Stimulated activated CD4-positive, alpha-beta T cell treated with anti-CD3 and anti-CD28 coated beads, TNF-alpha, amount 100 ng/mL, for 1 hour (primary cell): ENCODE measurements at places on chromosomes 5 and 9.
A peak's percentile ranks its signal among the peaks of the same experiment; 100 is the strongest.

- peak; percentile 63 for DNase-seq
Observed at GRCh38 chr9:134449180-134449916, 123.1 kb downstream of the RXRA start.

DNA sequence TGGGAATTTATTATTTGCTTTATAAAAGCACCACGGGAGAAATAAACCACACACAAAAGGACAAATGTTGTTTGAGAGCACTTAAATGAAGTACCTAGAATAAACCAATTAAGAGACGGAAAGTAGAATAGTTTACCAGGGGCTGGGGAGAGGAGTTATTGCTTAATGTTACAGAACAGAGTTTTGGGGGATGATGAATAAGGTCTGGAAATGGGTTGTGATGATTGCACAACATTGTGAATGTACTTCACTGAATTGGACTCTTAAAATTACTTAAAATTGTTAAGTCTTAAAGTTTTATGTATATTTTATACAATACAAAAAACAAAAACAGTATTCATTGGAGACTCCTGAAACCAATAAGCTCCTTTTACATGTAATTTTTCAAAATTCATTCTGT is 1.5 kb downstream of the ZBTB43 start:
- DNase-seq, result no peak

DNA sequence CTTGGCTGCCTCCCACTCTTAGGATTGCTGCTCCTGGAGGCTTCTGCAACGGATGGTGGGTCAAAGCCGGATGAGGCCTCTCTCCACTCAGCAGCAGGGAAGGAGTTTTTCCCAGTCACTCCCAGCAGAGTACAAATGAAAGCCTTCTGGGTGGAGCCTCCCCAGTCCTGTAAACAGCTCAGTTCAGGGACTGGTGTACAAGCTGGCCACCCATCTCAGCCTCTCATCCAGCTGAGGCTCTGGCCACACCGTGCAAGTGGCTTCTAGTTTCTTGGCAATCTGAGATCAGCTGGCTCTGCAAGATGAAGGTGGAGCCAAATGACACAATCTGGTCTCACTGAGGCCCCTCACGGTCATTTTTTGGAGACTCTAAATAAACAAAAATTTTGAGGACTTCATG is 10.0 kb downstream of the GPX3 start:
- no peak for DNase-seq

- no peak for DNase-seq
Observed at GRCh38 chr5:3377831-3378230, 217.8 kb upstream of the IRX1 start.

DNA sequence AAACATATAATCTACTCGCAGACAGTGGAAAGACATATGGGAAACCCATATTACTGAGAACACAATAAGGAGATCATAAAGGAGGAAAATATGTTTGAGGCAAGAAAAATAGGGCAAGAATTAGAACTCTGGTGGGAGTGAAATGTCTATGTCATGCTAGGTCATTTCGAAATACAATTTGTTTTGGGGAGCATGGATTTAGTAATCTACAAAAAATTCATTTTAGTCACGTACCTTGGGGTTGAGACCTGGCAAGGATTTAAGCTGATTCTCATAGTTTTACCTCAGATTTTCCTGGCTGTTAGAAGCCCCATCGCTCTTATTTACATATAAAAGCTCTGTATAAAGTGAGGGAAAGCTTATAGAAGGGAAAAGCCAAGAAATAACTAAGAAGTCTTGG is 11.5 kb upstream of the CSNK1G3 start:
- DNase-seq, result no peak

DNA sequence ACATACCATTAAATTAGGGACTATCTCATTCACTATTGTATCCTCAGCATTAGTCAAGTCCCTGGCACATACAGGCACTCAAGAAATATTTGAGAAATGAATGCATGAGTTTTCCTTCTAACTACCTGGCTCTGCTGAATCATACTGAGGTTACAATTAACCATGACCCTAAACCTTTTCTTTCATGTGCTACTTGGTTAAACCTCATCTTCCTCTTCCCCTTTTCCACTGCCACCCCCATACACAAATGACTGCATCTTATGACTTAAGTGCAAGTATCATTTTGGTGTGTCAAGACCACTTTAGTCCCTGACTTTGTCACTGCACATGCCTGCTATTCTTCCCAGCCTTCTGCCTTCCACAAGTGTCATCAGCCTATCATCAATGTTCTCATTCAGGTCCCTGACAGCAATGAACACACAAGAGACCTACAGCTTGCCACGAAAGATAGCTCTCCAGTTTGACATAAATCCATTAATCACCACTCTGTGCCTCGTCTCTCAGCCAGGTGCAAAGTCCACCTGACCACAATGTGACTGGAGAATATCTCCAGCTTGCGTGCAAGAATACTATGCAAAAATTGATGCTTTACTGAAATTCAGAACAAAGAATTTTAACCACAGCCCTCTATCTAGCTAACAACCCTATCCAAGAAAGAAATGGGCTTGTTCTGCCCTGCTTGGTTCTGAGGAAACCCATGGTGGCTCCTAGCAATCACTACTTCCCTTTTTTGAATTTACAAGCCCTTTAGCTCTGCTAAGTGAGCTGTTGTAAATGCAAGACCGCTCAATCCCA is 74.5 kb downstream of the MAPKAP1 start:
- no peak for DNase-seq

- no peak for DNase-seq
Observed at GRCh38 chr5:89351222-89351621, 468.2 kb upstream of the MEF2C start.

- no peak for DNase-seq
Observed at GRCh38 chr5:63400079-63400478, 562.2 kb downstream of the HTR1A start.

DNA sequence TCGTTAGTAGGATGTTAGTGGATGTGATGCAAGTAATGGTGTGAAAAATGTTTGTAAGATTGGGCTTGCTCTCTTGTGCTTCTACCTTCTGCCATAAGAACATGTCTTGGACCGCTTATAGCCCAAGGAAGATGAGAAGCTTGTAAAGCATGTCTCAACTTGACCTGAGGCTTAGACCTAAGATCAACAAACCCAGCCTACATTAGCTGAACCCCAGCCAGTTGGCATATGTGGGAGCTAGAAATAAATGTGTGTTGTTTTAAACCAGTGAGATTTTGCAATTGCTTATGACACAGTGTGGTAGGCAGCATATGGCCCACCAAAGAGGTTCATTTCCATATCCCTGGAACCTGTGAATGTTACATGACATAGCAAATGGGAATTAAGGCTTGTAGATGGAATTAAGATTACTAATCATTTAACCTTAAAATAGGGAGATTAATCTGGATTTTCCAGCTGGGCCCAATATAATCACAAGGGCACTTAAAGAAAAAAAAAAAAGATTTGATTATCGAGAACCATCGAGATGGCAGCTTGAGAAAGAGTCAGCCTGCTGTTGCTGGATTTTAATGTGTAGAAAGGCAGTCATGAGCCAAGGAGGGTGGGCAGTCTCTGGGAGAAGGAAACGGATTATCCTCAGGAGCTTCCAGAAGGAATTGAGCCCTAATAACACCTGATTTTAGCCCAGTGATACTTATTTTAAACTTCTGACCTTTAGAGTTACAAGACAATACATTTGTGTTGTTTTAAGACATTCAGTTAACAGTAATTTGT is 27.3 kb upstream of the EDIL3 start:
- no peak for DNase-seq

- no peak for DNase-seq
Observed at GRCh38 chr9:28365728-28366127, 792.4 kb upstream of the C9orf72 start.

GRCh38 chr5:163889369-163889768 is 383.9 kb downstream of the MAT2B start:
- DNase-seq, result no peak

DNA sequence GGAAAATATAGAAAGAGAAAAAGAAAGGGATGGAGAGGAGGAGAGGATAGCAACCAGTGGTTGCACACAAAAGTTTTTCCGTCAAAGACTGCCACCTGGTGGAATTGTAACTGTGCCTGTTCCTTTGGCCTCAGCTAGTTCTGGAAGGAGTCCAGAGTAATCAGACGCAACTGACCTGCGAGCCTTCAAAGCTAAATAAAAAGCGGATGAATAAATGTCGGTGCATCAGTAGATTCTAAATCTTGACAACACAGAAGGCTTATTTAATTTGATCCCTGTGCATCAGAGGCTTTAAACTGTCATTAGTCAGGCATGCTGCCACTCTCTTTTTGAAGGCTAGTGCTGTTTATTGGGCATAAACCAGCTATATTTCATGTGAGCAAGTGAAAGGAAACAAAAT is 132.9 kb upstream of the ACO1 start:
- no peak for DNase-seq

DNA sequence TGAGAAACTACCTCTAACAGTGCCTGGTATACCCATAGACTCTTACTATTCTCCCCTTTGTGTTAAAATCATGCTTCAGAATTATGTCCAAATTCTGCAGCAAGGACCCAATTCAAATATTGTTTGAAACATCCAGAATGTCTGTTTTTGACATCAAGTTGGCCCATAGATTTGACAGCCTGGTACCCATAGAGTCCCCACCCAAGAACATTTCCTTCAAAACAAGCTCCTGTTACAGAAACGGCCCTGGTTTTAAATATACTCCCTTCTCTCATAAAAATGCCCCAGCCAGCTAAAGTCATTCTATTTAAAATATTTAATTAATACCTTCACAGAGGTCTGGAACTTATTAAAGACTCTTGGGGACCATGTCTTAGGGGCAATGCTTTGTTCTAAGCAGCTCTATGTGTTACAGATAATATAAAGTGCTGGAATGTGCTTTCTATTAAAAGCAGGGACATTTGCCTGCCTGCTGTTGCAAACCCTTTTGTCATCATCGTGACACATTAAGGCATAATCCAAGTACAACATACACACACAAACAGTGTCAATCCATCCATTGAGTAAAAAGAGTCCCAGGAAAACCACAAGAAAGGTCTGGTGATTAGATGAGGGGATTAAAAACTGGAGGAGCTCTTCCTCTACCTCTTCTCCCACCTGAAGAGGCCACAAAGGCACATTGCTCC is 321.7 kb downstream of the MLLT3 start:
- DNase-seq, result no peak

- no peak for DNase-seq
Observed at GRCh38 chr5:111383288-111383970, 128.9 kb downstream of the STARD4 start.

DNA sequence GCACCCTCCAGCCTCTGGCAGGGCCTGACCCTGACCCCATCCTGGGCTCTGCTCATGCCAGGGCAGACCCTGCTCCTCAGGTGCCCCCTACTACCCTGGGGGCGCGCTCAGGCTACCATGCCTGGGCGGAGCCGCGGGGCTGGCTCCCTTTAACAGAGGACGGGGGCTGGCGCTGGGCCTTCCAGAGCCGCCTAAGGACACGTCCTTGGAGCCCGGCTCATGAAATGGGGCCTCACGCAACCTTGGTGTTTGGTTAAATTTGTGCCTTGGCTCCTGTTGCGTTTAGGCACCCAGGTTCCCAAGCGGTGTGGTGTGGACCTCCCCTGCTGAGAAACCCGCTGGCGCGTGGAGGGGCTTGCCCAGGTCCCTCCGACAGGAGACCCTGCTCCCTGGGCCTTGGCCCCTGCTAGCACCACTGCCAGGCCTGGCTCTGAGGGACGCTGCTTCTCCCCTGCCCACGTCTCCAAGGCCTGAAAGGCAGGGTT is 3.4 kb upstream of the EHMT1 start:
- no peak for DNase-seq

DNA sequence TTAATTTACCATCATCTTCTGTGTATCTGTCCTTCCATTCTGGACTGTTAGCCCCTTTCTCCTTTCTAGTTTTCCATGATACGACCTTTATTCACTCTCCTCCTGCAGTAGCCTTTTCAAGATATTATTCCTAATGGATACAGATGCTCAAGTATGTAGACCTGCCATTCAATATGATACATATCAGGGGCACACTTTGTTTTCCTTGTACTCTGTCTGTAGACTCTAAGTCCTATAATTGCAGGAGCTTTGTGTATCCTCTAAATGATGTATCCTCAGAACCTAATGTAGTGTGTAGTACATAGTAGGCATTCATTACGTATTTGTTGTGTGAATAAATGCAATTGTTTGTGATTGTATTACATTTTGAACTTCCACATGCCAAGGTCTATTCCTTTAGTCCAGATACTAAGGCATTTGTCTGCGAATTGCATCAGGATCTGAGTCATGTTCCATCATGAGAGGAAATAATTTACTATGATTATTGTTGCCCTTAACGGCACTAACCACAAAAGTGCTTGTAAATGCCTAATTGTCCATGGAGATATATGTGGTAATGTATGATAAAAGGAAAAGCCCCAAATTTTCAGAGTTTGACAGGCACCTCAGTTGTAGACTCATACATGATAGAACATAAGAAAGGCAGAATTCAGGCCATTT is 57.1 kb upstream of the IZUMO3 start:
- no peak for DNase-seq

DNA sequence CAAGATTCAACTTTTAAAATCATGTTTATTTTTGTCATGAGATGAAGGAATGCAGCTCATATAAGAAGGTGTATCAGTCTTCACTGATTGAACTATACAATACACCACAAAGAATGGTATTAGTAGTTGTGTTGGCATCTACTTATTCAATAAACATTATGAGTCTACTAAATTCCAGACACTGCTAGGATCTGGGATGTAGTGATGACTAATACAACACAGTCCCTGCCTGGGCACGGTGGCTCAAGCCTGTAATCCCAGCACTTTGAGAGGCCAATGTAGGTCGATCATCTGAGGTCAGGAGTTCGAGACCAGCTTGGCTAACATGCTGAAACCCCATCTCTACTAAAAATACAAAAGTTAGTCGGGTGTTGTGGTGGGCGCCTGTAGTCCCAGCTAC is 171.4 kb upstream of the NFIB start:
- no peak for DNase-seq

DNA sequence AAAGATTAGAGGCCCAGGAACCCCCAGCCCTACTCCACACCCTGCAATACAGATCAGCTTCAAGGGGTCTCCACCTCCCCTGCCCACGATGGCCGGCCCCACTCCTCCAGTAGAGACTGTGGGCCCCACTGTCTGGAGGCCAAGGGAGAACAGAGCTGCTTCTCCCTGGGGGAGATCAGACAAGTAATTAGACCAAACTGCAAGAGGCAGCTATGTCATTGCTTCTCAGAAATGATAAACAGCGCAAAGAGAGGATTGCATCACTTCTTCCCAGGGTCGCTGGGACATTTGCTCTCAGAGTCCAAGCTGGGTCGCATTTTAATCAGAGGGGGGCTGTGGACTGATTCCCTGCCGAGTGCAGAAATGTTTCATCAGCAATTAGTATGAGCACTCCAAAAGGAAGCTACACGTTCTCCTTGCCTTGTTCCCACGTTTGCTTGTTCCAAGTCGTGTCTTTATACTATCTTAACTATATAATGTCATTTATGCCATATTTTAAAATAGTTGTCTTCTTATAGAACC is 59.9 kb downstream of the ROPN1L start:
- no peak for DNase-seq

- no peak for DNase-seq
Observed at GRCh38 chr9:75036793-75037192, 8.7 kb upstream of the CARNMT1 start.

DNA sequence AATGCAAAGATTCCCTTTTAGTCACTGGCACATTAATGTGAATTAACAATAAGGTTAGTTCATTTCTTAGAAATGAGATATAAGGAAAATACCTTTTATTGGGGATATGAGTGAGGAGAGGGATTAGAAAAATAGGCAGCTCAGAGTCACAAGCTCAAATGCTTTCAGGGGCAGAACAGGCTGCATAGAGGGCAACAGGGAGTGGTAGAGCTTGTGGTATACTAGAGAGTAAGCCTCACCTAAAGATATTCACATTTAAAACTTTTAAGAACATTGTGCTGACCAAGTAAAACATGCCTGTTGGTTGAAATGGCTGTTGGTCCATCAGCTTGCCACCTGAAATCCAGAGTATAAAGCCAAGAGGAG is 34.7 kb downstream of the ZNF474 start:
- no peak for DNase-seq

- DNase-seq, result no peak
Observed at GRCh38 chr5:107549567-107549966, 121.2 kb downstream of the EFNA5 start.
